ENCODE measurements at places on chromosomes 4 and X. TPM values are rescaled to one million over a fixed set of nuclear protein-coding genes. Genes with fewer than 3 reads are reported as not detected.

DNA sequence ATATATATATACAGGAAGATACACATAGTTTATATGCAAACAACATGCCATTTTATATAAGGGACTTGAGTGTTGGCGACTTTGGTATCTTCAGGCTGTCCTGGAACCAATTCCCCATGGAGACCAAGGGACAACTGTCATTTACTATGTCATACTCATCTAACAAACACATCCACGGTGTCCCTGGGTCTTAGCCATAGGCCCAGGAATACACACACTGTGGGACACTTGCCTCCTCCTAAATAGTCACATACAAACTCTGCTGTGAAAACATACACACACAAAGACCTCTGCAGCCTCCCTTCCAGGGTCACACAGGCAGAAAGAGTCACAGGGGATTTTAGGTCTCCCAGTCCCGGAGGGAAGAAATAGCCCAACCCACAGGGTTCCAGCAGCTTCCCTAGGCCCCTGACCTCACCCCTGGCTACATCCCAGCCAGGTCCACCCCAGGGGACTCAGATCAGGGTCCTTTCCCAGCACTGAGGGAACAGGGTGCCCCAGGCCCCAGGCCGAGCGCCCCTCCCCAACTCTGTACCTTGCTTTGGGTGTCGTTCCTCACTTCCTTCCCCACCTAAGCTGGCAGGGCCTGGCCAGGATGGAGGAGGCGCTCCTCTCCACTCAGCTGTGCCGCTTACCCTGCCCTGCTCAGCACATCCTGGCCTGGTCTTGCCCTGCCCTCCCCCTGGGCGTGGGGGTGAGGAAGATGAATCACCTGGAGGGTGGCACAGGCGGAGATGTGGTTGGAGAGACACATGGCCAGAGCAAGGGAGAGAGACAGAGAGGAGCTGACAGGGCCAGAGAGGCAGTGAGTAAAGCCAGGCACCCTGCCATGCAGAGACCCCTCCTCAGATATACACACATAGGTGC lies 21.8 kb downstream of the FGD1 start:
- no peak for DNase-seq

GRCh38 chr4:172983014-172983413 lies 185.6 kb upstream of the GALNT7 start:
- no peak for DNase-seq

The GPR119 gene
- not detected for total RNA-seq

- peak; percentile 73 for DNase-seq
These were observed at the start of gene PRKX for GRCh38 chrX:3713225-3713936. TSS of gene PRKX (minus strand) at chrX:3713649. CDS start at chrX:3713253, 396 bp downstream.

DNA sequence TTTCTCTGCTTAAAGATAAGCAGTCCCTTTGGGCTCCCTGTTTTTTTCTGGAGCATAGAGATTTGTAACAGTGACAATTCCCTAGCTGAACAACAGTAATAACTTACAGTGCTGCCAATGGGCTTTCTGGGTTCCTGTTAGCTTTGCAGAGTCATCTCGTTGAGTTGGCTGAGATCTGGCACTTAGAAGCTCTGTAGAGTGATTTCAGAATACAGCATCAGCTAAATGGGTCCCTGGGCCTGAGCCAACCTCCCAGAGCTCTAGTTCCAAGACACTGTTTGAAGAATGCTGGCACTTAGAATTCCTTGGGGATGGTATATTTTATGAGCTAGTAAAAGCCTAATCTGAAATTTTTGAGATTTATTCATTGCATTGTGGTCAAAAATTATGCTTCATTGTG lies 43.5 kb upstream of the SERTM2 start:
- DNase-seq: peak; percentile 58

- no peak for DNase-seq
These were observed 421.4 kb downstream of the TMA16 start for GRCh38 chr4:163915896-163916295.

DNA sequence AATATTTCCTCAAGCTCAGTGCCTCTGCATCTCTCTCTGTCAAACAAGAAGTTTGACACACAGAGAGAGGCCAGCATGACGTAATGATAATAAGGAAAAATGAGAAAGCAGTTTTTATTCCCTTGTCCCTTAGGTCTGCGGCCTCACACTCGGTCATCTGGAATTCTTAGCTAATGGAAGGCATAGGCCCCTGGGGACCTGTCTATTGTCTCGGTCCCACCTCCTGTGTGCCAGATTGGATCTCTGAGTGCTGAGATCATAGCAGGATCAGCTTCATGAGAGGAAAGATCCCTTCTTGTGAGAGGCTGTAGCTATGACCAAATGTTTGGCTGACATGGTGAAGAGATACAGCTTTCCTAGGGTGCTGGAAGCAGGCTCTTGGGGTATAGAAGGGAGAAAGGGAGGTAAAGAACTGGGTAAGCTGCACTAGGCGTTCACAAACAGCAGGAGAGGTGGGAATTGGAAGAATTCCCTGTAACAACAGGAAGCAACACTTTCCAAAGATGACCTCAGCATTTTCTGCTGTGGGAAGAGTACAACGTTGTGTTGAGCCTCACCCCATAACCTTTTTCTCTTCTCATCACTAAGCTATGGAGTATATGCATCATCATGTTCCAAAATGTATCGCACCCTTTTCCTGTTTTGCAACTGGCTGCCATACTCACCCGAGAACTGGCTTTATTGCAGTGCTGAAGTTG lies 20.2 kb downstream of the TMEM31 start:
- DNase-seq: no peak

The USP17L18 gene
- not detected for total RNA-seq

DNA sequence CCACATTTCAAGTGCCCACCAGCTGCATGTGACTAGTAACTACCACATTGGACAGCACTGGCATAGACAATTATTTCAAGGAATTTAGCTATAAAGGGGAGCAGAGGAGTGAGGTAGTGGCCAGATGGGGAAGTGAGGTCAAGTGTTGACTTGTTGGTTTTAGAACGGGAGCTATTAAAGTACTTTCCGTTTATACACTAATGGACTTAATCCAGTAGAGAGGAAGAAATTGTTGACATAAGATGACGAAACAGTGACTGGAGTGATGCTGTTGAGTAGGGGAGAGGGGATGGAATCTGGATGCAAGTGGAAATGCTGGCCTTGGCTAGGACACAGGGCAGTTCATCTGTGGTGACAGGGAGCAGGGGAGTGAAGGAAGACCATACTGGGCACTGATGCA lies 154.4 kb downstream of the AMMECR1 start:
- DNase-seq: no peak

DNA sequence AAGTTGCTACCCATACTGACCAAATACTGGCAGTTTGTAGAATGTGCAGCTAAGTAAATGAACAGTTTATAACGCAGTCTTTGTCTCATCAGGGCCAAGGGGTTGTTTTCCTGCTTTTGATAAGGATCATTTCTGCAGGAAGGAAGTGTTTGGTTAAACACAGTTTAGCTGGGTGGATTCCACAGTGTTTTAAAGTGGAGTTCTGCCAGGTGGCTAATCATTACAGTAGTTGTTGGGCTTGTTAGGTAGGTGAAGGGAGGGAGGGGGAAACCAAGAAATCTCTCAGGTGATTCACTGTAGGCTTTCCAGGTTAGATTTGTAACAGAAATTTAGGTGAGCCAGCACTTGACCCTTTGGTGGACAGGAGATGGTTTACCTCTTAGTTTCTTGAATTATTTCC lies 58.1 kb downstream of the FNIP2 start:
- DNase-seq: no peak

The SPOCK3 gene
- total RNA-seq: not detected

The TBX22 gene
- total RNA-seq: not detected

DNA sequence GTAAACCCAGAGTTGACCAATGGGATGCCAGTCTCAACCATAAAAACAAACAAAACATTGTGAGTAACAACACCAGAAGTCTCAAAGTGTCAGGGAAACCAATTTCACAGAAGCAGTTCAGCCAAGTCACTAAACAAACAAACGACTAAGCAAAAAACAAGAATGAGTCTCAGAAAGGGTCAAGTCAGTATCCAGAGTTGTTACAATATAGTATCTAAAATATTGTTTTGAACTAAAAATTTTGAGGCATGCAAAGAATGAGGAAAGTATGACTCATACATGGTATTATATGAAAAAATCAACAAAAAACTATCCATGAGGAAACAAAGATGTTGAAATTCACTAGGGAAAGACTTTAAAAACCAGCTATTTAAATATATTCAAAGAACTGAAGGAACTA lies 70.6 kb downstream of the AR start:
- DNase-seq: no peak

GRCh38 chrX:27883468-27884092 lies 75.8 kb downstream of the MAGEB10 start:
- no peak for DNase-seq

The RNF212 gene
- 3.3 TPM for total RNA-seq

DNA sequence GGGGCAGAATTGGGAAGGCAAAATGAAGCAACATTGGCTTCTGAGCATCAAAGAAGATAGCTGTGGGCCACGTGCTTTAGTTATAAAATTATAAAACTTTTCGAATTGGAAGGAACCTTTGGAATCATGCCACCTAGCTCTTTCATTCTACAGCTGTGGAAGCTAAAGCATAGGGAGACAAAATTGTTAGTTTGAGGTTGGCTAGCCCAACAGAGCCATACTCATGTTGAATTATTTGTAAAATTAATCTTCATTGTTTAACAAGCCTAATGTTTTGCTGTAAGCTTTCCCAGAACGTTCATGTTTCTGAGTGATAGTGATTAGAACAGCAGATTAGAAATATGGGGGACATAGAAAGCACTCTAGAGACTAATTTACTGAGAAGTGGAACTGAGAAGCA lies 35.9 kb downstream of the HHIP start:
- no peak for DNase-seq

The ADAM29 gene
- total RNA-seq: not detected

GRCh38 chr4:87321888-87322287 lies 794 bp downstream of the HSD17B13 start:
- no peak for DNase-seq

The C4orf33 gene
- total RNA-seq: 26.1 TPM

DNA sequence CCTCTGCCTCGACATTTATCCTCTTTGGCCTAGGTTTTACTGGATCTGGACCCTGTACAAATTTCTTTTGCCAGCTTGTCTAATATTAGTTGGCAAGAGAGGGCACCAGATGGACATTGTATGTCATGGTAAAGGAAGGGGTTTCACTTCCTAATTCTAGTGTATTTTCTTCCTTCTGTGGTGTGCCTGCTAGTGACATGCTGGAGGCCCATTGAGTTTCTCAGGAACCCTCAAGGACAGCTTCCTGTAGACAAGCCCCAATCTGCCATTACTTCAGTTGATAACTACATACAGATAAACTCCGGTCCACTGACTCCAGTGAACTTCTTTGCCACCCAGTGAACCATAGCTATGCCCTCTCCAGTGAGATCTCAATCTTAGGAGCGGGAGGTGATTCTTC lies 116.9 kb downstream of the STPG2 start:
- no peak for DNase-seq

DNA sequence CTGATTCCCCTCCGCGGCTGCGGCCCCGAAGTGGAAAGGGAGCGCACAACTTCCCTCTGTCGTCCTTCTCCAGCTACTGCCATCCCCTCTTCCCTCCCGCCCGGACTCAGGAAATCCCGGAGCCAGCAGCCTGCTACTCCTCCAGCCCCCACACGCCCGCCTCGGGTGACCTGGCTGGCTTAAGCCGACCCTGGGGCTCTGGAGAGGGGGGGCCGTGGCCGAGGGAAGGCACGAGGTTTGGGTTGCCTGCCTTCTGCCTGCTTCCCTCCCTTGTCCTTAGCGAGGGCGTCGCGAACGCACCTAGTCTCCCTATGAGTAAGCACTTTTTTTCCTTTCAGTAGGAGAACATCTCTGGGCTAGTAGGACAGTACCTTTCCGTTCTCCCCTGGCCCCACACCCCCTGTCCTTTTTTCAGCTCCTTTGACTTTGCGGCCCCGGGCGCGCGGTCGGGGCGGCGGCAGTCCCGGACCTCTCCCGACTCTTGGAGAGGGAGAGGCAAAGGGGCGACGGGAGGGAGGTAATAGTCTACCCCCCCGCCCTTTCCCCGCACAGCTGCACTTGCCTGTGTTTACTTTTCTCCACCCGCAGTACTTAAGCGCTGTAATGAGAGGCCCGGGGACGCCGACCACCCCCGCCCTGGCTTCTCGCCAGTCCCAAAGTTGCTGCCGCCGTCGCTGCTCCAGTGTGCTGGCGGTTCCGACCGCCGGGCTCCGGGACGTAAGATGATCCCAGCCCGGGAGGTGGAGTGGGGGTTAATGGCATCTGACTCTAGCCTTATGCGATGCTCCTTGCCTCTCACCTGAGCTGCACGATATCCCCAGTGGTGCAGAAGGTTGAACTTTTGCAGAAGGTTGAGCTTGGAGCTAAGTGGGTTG lies 868 bp downstream of the PLS3 start:
- peak; percentile 74 for DNase-seq

GRCh38 chr4:17544205-17544604 lies 29.2 kb downstream of the CLRN2 start:
- no peak for DNase-seq

The FDCSP gene
- not detected for total RNA-seq

DNA sequence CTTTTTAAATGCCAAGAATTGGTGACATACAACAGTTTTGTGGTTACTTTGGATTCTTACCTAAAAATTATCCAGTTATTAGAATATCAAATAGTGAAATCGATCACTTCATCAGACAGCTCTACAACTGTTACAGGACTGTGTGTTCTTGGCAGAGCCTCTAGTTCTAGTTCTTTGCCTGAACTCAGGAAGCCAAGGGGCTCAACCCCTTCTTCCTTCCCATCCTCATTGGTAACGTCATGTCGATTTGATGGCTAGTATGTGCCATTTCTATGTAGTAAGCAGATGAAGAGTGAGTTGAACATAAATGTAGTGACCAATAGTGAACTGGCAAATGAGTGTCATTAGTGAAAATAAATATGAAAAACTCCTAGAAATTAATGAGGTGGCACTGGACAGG lies 59.4 kb upstream of the LIMCH1 start:
- no peak for DNase-seq

DNA sequence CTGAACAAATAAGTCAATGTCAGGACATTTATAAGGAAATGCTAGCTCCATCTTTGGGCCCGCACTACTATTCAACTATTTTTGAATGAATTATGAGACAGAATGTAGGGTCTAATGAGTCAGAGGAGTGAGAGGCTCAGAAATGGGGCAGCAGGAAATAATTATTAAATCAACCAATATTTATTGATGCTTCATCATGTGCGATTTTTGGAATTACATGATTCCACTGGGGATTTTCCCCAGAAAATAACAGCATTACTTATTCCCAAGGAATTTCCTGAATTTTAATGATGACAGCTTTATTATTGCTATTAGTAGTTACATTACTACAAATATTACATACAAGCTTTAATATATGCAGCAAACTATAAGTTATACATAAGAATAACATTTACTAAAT lies 49.3 kb upstream of the PHF8 start:
- DNase-seq: no peak

Measured in suprapubic skin (tissue), 4 donors.